ENCODE measurements at places on chromosomes 5 and 9.

- no peak for DNase-seq
Measured at GRCh38 chr5:156259618-156260017, 67.3 kb upstream of the SGCD start.

DNA sequence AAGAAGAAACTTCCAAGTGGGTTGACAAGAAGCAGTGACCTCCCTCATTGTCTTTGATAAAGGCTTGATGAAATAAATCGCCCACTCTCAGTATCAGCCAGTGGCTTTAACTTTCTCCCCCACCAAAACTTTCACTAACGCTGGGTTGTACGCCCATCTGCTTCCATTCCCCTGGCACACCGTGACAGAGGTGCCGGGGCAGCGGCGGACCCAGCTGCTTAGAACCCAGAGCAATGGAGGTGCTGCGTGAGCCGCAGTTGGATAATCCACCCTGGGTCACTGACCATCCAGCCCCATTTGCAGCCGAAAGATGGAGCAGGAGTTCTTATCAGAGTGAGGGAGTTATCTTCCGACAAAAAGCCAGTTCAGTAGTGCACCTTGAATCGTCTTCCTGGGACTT, 270.7 kb downstream of the ARHGEF28 start:
- DNase-seq: no peak

DNA sequence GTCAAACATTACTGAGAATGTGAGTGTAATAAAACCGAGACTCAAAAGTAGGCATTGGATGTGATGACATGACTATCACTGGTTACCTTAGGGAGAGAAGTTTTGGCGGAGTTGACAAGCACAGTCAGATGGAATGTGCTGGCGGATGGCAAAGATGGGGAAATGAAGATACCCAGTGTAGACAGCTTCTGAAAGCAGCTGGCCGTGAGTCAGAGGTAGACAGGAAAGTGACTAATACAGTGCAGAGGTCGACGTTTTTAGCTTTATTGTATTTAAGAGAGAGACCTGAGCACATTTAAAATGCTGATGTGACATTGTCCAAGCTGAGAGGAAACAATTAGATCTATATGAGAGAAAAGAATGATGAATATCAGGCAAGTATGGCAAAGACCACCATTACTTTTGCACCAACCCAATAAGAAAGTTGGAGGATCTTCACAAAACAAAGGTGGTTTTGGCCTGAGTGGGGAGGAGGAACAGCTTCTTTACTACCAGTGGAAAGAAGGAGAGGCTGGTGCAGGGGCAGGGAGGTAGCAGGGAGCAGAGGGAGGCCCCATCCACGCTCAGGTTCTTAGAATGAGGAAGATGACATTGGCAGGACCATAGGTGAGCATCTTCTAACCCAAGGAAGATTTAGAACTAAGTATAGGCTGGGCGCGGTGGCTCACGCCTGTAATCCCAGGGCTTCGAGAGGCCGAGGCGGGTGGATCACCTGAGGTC, 36.7 kb upstream of the KCNIP1 start:
- DNase-seq: peak; percentile 14

DNA sequence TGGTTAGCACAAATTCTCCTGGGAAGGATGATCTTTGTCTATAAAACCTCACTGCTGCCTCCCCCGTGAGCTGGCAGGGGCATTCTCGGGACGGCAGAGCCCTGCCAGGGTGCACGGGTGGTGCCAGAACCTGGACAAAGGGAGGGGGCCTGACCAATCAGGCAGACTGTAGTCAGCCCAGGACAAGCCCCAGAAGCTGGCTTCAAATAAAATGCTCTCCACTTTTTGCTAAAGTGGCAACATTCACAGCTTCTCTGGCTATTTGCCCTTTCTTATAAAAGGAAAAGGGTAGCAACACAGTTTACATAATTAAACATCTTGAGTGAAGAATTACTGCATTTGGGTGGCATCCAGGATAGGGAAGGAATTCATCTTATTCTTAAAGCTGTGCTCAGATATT, 14.4 kb downstream of the IL9 start:
- no peak for DNase-seq

DNA sequence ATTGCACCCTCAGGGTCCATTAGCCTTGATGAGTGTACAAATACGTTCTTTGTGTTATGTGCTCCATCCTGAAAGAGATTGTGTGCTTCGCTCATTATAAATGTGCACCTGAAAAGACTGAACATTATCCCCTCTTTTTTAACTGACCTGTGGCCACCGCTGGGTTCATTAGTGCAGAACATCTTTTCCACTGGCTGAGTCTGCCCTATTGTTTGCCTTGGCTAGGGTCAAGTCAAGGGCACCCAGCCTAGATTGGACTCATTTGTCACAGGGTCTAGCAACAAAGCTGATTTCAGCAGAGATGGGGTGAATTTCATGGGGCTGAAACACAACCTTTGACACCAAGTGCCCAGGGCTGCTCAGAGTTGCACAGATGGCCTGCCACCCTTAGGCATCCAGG, 764.1 kb upstream of the ARRDC3 start:
- no peak for DNase-seq

DNA sequence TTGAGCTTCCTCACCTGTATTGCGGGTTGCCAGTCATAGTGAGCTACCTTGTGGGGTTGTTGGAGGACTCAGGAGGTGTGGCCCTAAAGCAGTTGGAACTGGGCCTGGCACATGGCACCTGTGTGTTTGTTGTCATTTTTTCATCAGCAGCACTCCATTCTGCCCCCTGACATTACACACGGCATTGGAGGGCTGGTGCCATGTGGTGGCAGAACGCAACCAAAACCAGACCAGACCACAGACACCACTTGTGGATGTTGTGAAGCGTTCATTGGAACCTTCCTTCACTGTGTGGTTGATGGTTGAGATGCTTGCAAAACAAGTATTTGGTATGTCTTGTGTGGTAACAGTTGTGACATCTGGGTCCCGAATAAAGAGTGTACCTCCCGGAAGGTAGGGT, 113.2 kb upstream of the ERCC6L2 start:
- DNase-seq: no peak

- DNase-seq: no peak
Measured at GRCh38 chr9:126614455-126615244, 922 bp downstream of the LMX1B start.

DNA sequence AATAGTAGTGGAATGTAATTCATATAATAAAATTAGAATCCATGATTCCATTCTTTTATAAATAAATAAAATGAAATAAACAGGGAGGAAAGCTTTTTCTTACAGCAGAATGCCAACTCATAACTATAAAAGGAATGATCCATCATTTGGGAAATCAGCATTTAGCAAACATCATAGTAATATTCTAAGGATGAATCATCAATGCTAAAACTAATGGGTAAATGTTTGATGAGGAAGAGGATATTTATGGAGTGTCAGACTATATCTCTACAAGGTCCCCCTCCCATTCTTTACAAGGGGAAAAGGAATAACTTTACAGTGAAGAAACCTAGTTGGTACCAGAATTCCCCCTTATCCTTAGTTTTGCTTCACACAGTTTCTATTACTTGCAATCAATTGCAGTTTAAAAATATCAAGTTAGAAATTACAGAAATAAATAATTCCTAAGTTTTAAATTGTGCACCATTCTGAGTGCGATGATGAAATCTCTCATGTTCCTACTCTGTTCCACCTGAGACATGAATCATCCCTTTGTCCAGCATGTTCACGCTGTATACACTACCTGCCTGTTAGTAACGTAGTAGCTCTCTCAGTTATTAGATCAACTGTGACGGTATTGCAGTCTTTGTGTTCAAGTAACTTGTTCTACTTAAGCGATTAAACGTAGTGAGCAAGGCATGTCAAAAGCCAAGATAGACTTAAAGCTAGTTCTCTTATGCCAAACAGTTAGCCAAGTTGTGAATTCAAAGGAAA, 14.2 kb upstream of the JAKMIP2 start:
- no peak for DNase-seq

- DNase-seq: no peak
Measured at GRCh38 chr5:102799017-102799416, 43.9 kb downstream of the PAM start.

DNA sequence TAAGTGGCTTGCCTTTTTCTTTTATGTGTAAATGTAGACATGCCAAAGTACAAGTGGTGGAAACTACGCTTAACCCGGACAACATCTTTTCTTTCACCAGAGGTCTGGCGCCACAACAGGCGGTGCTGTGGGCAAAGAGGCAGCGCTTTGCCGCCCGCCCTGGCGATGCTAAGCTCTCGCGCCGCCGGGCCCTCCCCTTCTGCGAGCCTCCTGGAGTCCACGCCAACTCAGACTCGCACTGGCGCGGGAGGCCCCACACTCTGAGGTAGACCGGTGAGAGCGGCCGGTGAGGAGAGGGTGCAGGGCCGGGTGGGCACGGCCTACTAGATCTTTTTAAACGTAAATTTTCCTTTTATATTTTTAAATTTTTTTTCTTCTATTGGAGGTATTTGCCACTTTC, 2253.1 kb upstream of the C9orf72 start:
- no peak for DNase-seq

DNA sequence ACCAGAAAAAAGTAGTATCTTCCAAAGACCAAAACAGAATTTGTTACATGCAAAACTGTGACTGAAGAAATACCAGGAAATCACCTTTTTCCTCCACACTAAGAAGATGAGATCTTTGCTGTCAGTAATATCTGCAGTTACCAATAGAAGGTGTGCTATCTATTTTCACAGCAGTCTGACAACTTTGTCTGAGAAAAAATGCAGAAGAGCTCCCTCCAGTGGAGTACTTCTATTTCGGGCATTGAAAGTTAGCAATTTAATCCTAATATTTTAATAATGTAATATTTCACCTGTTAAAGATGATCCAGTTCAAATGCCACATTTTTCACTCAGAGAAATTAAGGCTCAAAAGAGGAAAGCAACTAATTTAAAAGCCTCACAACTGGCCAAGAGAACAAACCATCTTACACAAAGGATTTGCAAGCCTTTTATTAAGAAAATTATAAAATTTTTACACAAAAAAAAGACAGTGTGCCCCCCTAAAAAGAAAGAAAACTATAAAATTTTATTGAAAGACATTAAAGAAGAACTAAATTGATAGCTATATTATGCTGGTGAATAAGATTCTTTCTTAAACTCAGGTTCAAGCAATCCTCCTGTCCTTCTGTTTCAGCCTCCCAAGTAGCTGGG, 50.6 kb downstream of the DEPDC1B start:
- no peak for DNase-seq

DNA sequence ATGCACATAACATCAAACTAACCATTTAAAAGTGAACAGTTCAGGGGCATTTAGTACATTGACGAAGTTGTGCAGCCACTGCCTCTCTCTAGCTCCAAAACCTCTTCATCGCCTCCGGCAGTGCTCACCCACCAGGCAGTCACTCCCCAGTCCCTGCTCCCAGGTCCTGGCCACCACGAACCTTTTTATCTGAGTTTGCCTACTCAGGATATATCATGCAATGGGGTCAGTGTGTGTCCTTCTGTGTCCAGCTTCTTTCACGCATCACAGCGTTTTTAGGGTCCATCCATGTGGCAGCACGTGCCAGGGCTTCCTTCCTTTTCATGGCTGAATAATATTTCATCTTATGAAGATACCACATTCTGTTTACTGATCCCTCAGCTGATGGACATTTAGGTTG, 4.6 kb downstream of the AHRR start:
- no peak for DNase-seq

DNA sequence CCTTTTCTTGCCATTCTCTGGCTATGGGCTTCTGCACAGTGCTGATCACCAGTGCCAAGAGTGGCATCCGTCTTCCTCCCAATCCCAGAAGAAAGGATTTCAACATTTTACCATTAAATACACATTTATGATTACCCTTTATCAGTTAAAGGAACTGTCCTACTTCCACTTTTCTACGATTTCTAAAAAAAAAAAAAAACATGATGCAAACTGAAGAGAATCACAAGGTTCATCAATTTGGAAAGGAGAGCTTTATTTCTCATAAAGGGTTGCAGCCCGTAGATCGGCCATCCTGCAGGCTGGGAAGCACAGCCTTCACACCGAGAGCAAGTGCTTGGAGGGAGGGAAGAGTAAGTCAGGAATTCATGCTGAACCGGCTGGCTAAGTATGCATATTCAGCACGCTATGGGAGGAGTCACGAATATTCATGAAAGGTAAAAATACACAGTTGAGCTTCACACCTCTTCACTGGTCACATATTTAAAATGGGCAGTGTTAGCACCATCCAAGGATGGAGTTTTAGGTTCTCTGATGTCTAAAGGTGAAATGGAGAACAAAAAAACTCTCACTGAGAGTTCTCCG, 52.5 kb upstream of the SEMA4D start:
- DNase-seq: no peak

DNA sequence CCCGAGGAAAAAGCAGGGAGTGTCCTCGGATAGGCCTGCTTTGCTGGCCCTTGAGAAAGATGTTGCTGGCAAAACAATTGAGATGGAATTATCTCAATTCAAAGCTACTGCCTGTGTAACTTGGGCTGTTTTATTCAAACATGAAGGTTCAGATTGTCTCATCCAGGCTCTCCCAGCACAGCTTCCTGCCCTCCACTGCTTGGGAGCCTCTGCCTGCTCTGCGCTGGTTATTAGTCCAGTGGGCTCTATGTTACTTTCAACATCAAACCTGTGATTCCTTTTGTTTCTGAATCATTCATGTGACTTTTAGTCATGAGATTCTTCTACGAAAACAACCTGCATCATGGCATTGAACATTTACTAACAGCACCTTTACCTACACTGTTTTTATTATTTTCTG, 123.2 kb downstream of the SNCAIP start:
- no peak for DNase-seq

DNA sequence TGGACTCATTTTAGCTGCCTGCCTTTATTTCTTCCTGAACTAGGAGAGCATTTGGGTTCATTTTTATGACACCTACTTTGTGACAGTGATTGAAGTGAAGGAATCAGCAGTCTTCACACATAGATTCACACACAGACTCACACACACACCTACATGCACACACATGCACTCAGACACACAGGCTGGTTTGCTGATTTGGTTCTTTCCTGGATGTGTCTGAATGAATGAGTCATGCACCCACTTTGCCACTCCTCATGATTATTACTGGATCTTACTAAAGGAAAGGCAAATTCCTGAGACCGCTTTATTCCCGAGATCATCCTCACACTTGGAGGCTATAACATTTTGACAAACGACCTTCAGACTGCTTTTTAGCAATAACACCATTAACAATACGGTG, 529.5 kb downstream of the AGTPBP1 start:
- no peak for DNase-seq

DNA sequence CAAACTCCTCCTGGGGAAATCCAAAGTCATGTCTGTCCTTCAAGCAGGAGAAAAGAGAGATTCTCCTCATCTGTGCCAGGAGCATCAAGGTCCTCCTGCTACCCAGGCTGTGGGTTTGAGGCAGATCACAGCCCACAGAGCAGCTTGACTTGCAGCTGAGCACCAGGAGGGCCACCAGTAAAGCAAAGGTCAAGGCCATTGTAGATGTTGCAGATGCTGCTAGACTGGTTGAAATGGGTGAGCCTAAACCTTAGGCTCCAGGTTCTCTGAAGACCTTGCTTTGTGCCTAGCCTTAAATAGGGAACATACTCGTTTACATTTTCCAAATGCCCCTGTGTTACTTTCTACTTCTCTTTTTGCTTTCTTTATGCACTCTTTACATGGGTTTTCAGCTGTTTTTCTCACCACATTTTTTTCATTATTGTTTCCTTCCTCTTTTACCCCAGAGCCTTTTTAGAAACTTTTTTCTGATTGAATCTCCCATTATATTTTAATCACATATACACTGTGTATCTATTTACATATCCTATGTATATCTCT, at the start of gene IFNA2:
Gene IFNA2, minus strand, starts transcription at position 268 of the 540 bp plus-strand sequence. Its CDS starts 69 bp downstream, at position 199.
- DNase-seq: no peak
